Activated CD8-positive, alpha-beta memory T cell treated with anti-CD3 and anti-CD28 coated beads, Interleukin-2, amount 10 ng/mL, durations not matched to agents 7 days and 5 days (primary cell): ENCODE measurements at places on chromosomes 2 and 18. TPM values are rescaled to one million over a fixed set of nuclear protein-coding genes. Genes with fewer than 3 reads are reported as not detected.

Gene PAIP2B
- 1.1 TPM for total RNA-seq

Gene MSTN
- not detected for total RNA-seq

Gene TMEM178A
- total RNA-seq: not detected

Gene LYPD6
- total RNA-seq: not detected

DNA sequence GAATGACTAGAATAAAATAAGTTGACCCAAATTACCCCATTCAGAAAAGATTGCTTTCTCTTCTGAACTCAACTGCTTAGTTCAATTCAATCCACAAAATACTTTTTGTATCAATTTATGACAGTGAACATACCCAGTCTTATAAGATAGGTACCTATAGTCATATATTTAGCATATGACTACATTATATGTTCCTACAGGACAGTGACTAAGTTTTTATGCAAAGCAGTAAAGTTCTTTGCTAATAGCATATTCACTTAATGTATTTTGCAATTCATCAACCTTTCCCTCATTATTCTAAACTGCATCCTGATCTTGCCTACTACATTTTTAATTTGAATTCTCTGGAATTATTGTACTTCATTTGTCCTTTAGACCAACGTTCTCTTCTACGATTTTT lies 30.3 kb upstream of the C2orf15 start:
- no peak for DNase-seq

GRCh38 chr2:112870841-112871835 lies 34.6 kb upstream of the IL1B start:
- no peak for DNase-seq

GRCh38 chr2:22329211-22330154 lies 1055.5 kb upstream of the KLHL29 start:
- no peak for DNase-seq

GRCh38 chr2:199459286-199460100 lies 1.8 kb upstream of the SATB2 start:
- DNase-seq: peak; percentile 65

GRCh38 chr18:60147323-60147722 lies 225.3 kb downstream of the MC4R start:
- DNase-seq: no peak

- DNase-seq: no peak
Measured at GRCh38 chr2:45992741-45993475, 304.3 kb upstream of the EPAS1 start.
